ENCODE measurements at places on chromosomes 2 and 18.

DNA sequence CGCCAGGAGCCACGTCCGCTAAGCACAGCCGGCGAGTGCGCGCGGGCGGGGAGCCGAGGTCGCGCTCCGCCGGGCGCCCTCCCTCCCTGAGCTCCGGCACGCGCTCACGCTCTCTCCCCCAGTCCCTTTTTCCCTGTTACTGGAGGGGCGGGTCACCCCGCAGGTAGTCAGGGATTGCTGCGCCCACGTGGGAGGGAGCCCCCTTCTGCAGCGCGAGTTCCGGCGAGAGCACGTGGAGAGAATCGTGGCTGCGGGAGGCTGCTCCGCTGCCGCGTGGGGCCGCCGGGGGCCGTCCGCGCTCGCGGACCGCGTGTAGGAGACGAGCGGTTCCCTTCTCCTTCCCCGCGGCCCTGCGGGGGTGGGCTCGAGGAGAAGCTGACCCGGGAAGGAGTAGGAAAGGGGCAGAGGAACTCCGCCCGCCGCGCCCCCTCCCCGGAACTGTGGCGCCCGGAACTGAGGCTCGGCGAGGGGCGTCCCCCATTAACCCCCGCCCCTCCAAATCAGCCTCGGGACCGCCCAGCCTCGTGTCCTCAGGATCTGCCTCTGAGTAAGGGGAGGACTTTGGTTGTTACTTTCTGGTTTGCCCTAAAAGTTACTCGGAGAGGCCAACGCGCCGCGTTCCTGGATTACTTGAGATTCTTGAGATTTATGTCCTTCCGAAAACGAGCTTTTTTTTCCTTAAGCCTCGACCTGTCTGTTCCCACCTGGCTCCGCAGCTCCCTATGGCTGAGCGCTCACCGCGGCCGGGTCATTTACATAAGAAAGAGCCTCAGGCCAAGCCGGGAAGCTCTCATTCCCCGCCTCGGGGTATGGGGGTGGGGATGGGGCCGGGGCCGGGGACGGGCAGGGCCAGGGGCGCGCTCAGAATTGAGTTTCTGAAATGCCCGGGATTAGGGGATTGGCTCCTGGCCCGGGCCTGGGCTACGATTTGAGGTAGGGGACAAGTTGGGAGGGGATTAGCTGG, 1.1 kb downstream of the HK2 start:
- DNase-seq = peak; percentile 67

- DNase-seq = no peak
These were observed 456.2 kb downstream of the PARD3B start for GRCh38 chr2:205001300-205001966.

GRCh38 chr18:23380817-23381216, 72.3 kb upstream of the RIOK3 start:
- no peak for DNase-seq

DNA sequence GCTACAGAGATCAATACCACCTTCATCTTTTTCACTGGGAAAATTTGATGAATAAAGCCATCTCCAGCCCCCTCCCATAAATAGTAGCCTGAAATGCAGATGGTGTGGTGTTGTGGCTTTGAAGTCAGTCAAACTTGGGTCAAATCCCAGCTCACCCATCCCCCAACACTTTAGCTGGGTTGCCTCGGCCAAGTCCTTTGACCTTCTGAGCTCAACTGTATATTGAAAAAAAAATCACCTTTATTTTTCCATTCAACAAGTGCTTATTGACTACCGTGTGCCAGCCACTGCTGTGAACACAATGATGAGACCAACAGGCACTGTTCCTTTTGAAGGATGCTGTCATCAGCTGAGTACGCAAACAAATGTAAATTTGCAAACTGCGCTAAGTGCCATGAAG, 35.1 kb upstream of the NTSR2 start:
- no peak for DNase-seq

DNA sequence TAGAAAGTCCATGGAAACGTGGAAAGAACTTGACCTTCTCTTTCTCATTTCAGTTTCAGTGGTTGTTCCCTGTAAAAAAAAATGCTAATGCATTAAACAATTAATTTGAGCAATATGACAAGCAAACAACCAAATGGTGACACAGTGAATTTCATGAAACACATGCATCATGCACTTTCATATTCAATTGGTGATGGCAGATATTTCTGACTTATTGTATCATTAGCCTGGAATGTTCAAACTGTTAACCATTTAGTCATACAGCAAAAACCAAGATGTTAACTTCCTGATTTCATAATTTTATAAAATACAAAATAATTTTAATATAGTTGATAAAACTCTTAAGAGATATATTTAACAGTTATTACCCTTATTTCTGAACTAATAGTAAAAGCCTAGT, 85.5 kb downstream of the SCN1A start:
- DNase-seq = no peak

DNA sequence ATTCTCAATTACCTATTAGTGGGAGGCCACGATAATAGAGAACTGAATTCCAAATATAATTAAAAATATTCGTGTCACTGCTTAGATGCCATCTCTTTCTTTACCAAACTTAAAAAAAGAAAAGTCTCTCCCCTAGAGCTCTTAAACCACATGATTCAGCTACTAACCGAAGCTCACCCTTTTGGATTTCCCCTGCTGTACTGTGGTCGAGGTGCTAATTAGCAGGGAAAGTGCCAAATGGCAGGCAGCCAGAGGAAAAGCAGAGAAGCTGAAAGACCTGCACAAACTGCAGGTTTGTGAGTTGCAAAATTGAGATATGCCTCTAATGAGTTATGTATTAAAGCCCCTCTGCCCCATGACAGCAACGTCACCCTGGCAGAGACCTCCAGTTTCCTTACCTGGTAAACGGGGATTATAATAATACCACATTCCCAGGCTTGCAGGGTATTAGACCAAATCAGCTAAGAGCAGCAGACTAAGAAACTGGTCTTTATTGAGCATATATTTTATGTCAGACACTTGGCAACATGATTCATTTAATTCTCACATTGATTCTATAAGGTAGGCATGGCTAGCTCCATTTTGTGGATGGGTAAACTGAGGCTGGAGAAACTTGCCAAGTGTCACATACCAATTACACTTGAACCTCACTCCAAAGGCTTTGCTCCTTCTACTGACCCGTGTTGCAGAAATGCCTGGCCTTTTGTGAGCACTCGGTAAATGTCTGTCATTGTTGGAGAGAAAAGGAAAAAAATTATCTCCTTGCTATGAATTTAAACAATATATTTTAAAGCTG, 259.7 kb downstream of the LPIN1 start:
- DNase-seq = peak; percentile 59

- no peak for DNase-seq
These were observed 1389.7 kb downstream of the DSC3 start for GRCh38 chr18:29652797-29653196.

DNA sequence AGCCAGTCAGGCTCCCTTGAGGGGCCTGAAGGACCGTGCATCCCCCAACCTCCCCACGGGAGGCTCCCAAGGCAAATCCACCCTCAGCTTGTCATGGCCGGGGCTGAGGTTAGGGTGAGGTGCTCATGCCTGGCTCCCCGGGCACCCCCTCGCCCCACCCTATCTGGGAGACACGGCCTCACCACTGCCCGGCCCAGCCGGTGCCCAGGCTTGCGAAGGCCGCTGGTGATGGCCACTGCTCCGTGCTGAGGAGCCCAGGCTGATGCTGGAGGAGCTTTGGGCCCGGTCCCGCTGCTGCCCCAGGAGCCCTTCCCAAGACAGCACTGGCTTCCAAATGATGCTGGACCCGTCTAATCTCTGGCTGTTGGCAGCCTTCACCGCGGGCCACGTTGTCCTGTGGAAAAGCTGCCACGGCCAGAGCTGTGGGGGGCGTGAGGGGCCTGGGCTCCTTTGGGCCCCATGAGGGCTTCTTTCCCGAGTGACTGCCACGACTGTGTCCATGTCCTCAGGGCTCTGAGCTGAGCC, 135.7 kb upstream of the CTDP1 start:
- no peak for DNase-seq

DNA sequence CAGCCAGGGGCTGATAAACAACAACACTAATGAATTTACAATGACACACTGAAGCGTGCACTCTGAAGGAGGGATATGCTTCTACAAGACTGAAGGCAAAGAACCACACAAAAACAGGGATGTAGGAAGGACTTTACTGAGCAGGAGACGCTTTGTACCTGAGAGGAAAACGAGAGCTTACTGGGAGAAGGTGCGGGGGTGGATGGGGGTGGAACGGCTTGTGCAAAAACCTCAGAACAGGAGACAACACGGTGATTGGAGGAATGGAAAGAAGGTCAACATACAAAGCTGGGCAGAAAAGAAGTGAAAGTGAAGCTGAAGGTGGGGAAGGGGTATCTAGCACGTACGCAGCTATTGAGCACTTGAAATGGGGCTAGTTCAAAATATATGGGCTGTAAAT, 93.1 kb downstream of the SLC8A1 start:
- no peak for DNase-seq

- DNase-seq = no peak
These were observed 129.3 kb downstream of the RDH14 start for GRCh38 chr2:18430996-18431748.
